ENCODE measurements at places on chromosomes 3 and 15.

GRCh38 chr15:46296797-46297196, 662.0 kb downstream of the SQOR start:
- no peak for DNase-seq

DNA sequence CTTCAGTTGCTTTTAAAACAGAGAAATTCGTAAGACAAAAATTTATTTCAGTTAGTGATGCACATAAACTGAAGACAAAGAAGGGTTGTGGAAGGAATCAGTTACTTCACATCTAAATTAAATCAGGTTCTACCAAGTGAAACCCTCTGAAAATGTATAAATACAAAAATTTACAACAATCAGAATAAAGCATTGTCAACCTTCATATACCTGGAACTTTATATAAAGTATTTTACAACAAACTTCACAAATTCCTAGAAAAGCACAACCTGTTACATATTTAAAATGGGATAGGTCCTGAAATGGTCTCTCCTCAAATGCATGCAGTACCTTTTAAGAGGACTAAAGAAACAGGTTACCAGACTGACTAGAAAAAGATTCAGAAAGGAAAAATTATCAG, 26.9 kb downstream of the ATOSA start:
- DNase-seq: no peak

DNA sequence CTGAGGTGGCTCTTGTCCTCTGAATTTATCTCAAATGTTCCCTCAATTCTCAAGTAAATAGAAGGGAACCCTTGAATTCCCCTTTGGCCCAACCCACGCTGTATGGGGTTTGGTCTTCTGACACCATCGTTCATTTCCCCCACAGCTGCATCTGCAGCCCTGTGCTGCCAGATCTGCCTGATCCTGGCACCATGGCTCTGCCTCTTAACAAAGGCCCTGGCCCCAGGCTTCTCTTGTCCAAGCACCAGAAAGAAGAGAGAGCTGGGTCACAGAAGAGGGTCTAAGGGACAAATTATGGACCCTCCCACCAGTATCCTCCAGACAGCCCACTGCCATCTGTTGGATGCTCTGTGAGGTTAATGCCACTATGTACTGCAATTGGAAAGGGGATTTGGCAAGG, 1.8 kb downstream of the MAP1A start:
- DNase-seq: no peak

DNA sequence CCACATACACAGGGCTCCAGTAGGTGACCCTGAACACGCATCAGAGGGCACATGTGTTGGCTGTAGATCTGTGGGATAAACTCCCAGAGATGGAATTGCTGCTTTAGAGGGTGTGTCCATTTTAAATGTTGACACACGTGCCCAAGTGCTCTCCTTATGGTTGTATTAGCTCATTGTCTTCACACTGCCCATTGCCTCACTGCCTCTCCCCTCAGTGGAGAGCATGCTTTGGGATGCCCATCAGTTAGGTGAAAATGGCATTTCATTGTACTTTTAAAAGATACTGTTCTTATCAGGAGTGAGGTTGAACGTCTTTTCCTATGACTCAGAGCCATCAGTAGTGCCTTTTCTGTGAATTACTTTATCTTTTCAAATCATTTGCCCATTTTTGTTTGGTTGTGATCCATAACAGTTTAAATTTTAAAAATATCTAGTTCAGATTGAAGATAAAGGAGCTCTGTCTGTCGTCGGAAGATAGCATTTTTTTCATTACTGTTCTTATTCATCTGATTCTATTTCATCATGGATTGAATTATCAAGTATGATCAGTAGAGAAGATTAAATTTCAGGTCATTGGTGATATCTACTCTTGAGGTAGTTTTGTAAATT, 120.7 kb downstream of the CHDH start:
- no peak for DNase-seq

DNA sequence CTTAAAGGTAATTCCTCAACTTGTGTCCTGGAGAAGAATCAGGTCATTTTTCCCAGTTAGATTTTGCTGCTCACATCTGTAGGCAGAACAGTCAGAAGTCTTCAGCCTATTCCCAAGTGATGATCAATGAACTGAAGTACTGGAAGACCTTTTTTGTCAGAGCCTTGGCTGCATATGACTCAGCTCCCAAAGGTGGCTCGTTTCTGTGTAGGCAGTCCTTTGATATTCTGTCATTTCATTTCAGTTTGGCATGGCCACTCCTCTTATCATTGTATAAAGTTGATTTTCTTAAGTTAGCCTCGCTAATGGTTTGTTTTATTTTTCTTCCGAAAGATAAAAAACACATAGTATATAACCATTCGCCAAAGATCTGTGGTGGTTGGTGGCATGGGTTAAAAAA, 90.7 kb downstream of the KLHL25 start:
- DNase-seq: no peak

- DNase-seq: no peak
These were observed 259.2 kb downstream of the NEK10 start for GRCh38 chr3:27110020-27110419.

GRCh38 chr15:37765786-37766185, 168.7 kb upstream of the TMCO5A start:
- no peak for DNase-seq

- no peak for DNase-seq
These were observed 23.1 kb downstream of the XXYLT1 start for GRCh38 chr3:195247863-195248189.

GRCh38 chr3:158355623-158356588, 215.1 kb upstream of the MLF1 start:
- DNase-seq: no peak

DNA sequence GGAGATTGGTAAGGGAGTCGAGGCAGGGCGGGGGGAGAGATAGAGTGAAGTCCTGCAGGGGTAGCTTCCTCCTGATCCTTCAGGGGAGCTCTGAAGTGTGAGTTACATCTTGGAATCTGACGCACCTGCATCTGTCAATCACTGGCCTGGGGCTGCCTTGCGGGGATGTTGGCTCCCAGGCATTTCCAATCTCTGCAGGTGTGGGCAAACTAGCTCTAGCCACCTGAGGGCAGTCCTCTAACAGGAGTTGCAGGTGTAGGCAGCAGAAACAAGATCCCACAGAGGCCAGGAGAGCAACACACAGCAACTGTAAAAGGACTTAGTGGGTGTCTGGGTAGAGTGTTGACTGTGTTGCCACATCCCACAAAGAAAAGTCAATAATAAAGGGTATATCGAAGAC, 63.6 kb downstream of the ZNF621 start:
- no peak for DNase-seq

GRCh38 chr3:177150218-177150916, 46.9 kb downstream of the TBL1XR1 start:
- DNase-seq: no peak

- no peak for DNase-seq
These were observed 71.0 kb downstream of the TRIM42 start for GRCh38 chr3:140748903-140749302.

DNA sequence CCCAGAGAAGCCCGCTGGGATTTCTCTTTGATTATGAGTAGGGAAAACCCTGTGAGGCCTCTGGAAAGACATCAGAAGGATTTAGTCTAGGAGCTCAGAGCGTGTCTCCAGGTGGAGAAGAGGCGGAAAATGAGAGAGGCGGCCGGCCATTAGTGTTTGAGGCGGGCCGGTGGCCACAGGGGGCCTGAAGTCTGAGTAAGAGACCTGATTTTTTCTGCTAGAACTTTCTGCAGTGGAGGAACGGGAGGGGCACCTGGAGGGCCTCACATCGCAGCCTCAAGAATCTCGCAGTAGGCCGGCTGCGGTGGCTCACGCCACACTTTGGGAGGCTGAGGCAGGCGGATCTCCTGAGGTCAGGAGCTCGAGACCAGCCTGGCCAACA, 28.5 kb downstream of the KLHDC8B start:
- no peak for DNase-seq

DNA sequence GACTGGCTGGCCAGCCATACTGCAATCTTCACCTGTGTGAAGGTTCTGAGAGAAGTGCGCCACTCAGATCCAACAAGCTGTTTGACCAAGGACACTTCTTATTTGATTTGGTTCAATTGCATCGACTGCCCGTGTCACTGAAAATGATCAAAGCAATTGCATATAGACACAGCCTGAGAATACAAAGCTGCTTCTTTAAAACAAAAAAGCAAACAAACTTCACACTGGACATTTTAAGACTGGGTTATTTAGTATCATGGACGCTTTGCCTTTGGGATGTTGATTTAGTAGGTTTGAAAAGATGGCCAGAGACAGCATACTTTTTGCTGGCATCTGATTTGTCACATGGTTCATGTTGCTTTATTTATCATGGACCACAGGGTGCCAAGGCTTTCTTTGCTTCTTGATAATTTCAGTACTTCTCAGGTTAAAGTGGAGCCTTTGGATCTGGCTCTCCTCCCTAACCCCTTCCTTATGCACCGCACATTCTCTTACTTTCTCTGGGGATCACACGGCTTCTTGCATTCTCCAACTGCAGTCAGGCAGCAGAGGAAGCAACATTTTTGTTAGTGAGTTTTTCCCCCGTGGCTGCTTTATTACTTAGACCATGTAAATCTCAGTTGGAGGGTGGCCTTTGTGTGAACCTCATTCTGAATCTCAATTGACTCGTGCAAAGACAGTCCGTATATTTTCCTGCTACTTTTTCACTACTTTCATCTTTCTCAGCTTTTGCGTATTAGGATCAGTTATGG, 151.0 kb downstream of the CD47 start:
- DNase-seq: no peak

- DNase-seq: no peak
These were observed 31.8 kb downstream of the TTC14 start for GRCh38 chr3:180633722-180634121.

DNA sequence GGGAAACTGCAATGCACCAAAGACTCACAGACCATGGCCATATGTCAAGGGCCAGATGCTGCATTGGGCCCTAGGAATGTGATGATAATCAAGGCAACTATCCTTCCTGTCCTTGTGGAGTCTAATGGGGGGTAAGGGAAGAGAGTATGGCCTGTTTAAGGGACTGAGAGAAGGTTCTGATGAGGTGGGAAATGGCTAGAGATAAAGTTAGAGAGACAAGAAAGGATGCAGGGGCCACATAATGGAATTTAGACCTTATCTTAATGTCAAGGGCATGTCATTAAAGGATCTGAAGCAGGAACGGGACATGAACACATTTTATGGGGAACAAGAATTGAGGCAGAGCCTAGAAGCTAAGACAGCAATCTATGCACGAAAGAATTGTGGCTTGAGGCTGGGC, 30.0 kb upstream of the ABHD17C start:
- DNase-seq: no peak

DNA sequence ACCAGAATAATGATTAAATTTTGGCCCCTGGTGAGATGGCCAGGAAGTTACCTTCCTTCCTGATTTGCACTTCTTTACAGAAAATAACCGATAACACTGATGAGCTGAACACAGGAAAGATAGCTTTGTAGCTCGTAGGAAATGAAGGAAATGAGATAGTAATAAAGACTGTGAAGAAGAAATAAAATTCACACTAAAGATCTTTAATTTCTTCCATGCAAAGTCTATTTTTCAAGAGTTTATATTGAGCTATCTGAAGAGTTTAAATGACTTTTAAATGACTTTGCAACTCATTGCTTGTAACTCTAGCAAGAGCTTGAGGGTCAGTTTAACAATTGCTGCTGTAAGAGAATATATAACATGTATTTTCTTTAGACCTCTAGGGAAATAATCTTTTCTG, 543.0 kb downstream of the UNC13C start:
- DNase-seq: no peak

- no peak for DNase-seq
These were observed 27.0 kb downstream of the ANXA2 start for GRCh38 chr15:60370869-60371136.

GRCh38 chr3:99875581-99875928, 57.9 kb downstream of the CMSS1 start:
- no peak for DNase-seq

DNA sequence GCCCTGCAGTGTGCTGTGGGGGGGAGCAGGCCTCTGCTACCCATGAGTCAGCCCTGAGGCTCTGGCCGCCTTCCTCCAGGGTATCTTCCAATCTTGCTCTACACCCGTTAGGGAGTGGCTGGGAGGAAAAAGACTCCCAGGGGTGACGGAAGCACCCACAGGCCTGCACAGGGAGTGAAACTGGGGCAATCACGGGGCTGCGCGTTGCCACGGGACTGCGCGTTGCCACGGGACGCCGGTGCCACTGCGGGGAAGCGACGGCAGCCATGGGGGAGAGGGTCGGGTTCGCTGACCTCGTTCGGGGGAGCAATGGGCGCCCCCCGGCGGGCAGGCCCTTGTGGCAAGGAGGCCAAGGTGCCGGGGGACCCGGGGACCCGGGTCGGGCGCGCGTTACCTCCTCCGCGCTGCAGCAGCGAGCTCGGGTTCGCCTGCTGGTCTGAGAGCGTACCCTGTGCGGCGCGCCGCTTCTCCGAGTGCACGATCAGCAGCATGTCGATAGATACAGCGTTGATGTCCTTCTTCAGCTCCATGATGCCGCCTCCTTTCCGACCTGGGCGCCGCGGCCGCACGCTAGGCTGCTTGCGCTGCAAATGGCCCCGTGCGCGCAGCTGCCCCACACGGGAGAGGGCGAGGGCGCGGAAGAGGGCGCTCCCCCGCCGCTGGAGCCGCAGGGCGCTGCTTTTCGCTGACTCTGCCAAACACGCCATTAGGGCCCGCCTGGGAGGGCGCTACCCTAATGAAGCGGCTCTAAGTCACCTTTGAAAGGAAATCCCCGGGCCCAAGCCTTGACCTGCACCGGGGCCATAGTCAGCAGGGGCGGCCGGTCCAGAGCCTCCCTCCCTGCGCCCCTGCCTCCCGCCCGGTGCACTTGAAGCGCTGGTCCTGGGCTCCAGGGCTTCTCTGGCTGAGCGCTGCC, at the start of gene KY:
KY (minus strand) TSS at position 592 of the 916 bp plus-strand sequence; CDS start at position 530, 62 bp downstream.
- no peak for DNase-seq

DNA sequence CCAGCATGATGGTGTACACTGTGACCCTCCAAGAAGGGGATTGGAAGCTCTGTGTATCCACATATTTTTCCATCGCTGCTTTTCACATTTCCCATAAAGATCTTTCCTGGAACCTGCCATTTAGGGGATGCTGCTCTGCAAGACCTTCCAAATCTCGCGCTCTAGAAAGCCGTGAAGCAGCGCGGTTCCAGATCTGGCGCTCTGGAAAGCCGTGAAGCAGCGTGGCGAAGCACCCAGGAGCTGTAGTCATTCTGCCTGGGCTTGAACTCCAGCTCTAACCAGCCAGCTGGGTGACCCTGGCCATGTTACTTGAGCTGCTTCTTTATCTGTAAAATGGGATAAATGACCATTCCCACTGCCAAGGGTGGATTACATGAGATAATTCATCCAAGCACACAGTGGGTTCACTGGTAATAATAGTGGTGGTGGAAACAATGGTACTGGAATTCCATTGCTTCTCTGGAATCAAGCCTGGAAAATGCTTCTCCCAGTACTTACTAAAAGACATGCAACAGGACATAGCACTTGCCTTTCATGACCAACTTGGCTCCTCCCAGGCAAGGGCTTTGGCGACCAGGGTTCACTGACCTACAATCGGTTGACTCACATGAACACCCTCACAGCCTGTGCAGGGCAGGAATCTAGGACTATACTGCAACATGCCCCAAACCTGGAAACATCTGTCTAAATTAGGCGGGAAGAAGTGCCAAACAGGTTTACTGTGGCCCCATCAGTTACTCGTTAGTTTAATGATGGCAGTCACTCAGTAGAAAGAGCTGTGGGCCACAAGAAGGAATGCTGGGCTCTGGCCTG, 70.7 kb downstream of the XXYLT1 start:
- DNase-seq: no peak
